ENCODE measurements at places on chromosomes 7 and 10.

DNA sequence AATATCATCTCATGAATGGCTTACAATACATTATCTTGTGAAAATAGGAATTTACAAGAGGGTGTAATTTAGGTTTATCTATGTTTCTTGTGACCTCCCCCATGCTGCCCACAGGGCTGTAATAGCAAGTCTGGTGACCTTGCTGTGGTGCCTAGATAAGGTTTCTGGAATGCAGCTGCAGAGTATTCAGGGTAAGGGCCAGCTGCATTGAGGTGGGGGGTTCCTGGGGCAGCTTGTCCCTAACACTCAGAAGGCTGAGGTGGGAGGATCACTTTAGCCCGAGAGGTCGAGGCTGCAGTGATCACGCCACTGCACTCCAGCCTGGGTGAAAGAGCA, 5.3 kb upstream of the DHTKD1 start:
- DNase-seq: no peak

- no peak for DNase-seq
These were observed 32.9 kb upstream of the ZC3HAV1L start for GRCh38 chr7:139068544-139069399.

GRCh38 chr7:102390697-102391484, 5.3 kb upstream of the PRKRIP1 start:
- DNase-seq: peak; percentile 74

DNA sequence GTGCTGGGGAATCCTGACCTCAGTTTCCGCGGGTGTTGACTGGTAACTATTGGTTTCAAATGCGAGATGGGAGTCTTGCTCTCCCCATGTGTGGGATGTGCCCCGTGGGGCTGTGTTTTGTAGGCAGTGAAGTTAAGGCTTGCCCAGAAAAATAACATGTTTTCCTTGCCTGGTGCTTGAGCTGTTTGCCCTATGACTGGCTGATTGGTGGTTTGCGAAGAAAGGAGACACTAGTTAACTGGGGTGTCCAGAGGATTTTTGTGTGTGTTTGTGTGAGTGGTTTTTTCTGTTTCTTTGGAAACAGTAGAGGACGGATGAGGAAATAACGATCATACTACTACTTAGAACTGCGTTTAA, 61.9 kb downstream of the CREB5 start:
- no peak for DNase-seq

DNA sequence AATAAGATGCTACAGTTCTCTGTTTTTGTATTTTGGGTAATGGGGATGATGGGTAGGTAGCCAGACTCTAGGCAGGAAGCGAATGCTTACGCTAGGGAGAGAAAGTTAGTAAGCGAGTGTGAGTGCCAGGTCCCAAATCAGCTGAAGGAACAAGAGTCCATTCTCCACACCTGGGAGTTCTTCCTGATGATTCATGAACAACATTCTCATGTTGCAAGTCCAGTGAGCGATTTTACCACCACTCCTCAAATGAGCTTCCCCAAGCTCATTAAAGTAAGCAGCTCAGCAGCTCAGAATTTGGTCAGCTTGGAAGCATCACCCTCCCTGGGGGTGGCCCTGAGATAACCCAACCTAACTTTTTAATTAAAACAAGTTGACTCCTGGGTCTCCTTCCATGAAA, 27.3 kb downstream of the SH3PXD2A start:
- no peak for DNase-seq

DNA sequence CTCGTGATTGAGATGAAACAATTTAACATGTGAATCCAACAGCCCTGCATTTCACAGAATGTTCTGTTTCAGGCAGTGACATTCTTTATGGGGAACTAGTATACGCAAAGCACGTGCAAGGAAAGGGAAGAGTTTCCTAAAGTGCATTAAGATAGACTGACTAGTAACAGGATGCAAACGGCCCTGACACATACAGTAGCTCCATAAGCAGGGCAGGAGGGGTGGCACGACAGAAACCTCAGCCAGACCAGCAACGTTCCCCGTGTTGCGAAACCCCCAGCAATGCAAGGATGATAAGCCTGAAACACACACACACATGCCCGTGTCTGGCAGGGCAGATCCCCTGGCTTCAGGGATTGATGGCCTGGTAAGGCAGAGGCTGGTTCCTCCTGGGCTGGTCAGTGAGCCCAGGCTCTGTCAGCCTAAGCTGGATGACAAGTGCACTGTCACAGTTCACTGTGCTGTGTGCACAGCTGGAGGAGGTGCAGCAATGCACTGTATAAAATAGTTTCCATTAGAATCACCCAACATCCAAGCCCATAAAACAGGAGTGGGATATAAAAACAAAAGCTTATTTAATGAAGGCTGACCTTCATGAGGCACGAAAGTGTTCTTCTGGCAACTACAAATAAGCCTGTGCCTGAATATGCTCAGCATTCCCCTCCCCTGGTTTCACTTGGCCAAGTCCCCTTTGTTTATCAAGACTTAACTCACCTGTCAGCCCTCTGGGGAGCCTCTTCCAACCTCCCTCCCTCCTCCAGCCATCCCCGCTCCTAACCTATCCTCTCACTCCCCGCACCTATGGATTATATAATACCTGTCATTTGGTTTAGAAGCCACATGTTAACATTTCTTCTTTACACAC, 88.8 kb downstream of the GSAP start:
- DNase-seq: no peak

DNA sequence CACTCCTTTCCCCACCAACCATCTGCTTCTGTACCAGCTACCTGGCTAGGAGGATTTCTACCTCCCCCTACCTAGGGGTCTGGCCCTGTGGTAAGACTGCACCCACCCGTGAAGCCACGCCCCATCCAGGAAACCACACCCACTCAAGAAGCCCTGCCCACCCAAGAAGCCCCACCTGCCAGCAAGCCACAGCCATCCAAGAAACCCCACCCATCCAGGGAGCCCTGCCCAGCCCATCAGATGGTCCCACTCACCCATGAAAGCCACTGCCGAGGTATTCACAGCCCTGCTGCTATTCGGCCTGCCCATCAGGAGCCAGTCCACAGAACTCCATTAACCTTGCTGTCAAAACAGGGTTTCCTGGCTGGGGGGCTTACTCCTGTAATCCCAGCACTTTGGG, 15.6 kb upstream of the MUC3A start:
- no peak for DNase-seq

GRCh38 chr7:159148430-159149395, 4.0 kb upstream of the VIPR2 start:
- no peak for DNase-seq

DNA sequence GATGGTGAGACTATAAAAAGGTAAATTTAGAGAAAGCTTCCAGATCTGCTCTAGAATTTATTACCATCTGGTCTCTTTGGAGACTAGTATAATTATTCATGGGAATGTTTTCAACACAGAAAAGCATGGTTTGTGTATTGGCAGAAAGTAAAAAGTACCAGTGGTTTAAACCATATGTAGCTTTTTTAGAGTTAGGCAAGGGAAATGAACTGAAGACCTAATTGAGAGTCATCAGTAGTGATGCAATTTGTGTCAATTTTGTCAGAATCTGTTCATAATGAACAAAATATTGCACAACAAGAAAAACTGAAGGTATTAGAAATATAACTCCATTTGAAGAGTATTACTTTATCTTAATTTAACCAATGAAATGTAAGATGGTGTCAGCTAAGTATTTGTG, 181.4 kb downstream of the ADK start:
- DNase-seq: no peak

GRCh38 chr7:55733241-55734140, 129.1 kb downstream of the SEPTIN14 start:
- DNase-seq: no peak

- no peak for DNase-seq
These were observed 305.7 kb downstream of the FZD1 start for GRCh38 chr7:91569728-91570457.

- no peak for DNase-seq
These were observed 136.5 kb downstream of the EPC1 start for GRCh38 chr10:32210306-32211045.

DNA sequence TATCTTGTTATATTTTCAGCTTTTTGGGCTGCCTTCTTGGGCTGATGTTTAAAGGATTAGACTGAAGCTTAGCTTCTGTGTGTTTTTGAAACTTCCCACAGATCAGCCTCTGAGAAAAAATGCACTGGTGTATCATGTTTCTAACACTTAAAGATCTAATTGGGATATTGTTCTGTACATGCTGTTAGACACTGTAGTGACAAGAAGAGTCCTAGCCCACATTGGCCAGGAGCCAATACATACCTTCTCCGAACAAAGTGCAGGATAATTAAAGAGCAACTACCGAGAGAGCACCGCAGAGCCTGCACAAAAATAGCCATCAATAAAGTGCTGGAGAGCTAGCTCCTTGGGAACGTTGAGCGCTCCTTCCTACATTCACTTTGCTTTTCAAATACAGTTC, 289.4 kb upstream of the SP8 start:
- no peak for DNase-seq

GRCh38 chr7:123552641-123553040, 5.0 kb downstream of the NDUFA5 start:
- DNase-seq: no peak

DNA sequence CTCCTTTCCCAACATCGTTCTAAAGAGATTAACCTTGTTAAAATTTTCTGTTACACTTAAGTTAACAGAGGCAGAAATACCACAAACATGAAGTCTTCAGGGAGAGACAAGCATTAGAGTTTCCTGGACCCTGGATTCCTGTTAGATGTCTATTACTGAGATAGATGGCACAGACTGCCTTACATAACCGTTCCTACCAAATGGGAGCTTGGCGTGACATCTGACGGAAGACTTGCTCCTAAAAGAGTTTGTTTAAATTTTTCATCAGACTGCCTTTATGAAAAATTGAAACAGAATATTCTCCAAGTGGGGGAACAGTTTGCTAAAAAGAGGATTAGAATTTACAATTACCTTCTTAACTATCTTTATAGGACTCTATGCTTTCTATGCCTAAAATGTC, 22.7 kb downstream of the ANK3 start:
- DNase-seq: no peak

DNA sequence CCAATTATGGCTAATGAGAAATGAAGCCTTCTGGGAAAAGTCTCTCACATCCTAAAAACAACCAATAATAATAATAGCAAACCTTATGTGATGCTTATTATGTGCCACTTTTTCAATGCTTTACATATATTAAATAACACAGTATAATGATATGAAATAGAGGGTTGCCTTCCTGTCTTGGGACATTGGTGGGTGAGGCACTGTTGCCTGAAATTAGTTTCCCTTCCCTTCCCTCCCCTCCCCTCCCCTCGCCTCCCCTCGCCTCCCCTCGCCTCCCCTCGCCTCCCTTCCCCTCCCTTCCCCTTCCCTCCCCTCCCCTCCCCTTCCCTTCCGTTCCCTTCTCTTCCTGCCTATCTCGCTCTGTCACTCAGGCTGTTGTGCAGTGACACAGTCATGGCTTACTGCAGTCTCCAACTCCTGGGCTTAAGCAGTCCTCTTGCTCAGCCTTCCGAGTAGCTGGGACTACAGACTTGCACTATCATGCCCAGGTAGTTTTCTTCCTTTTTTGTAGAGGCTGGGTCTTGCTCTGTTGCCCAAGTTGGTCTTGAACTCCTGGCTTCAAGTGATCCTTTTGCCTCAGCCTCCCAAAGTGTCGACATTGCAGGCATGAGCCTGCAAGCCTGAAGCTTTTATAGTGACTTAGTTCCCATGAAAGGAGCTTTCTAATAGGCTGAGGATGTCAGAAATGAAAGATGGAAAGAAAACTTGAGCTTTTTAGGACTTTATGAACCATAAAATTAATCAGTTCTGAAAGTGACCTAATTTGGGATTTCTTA, 47.9 kb downstream of the PHTF2 start:
- DNase-seq: no peak

DNA sequence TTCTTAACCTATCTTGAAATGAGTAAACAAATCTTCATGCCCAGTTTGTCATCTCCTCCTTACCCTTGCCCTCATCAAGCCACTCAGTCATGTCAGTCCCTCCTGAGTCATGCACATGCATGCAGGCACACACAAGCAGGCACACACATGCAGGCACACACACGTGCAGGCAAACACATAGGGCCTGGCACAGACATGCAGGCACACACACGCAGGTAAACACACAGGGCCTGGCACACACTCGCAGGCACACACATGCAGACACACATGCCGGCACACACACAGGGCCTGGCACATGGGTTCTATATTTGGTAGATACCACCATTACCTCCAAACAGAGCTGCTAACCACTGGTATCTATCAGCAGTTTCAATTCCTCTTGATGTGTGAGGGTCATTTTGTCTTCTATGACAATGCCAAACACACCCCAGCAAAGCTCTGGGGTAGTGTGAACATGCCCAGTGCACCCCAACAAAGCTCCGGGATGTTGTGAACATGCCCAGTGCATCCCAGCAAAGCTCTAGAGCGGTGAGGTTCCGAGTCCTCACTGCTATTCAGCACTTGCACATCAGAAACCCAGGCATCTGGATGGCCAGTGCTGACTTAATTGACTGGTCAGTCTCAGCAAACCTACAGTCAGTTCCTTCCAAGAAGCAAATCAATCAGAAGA, 563.8 kb downstream of the PTPRN2 start:
- no peak for DNase-seq

GRCh38 chr7:93203496-93203895, 22.8 kb downstream of the HEPACAM2 start:
- DNase-seq: no peak

DNA sequence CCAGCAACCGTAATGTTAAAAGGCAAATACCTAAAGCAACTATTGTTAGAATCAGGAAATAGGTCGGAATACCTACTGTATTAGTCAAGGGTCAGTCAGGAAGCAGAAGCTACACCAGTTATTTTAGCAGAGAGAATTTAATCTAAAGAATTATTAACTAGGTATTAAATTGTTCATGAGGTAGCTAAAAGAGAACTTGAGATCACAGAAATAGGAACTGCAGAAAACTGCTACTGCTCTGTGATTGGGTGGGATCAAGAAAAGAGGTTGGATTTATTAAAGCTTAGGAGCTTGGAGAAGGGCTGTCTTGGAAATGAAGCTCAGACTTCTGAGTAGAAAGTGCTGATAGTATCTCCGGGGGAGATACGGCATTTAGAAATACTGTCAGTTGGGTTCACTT, 20.0 kb upstream of the ZNF438 start:
- no peak for DNase-seq

GRCh38 chr10:18010050-18010449, 58.3 kb downstream of the SLC39A12 start:
- DNase-seq: no peak

- DNase-seq: no peak
These were observed 31.7 kb downstream of the GPR22 start for GRCh38 chr7:107501593-107501992.

GRCh38 chr7:141946796-141947195, at the start of gene CLEC5A:
TSS of gene CLEC5A (minus strand) at chr7:141946974. CDS start at chr7:141946292, 682 bp downstream.
- DNase-seq: no peak

DNA sequence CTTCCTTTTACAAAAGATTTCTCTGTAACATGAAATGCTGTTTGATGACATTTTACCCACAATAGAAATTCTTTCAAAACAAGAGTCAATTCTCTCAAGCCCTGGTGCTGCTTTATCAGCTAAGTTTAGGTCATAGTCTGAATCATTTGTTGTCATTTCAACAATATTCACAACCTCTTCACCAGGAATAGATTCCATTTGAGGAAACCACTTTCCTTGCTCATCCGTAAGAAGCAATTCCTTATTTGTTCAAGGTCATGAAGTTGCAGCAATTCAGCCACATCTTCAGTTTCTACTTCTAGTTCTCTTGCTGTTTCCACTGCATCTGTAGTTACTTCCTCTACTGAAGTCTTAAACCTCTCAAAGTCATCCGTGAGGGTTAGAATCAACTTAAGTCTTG, 315.3 kb downstream of the TYW1 start:
- DNase-seq: no peak

- DNase-seq: no peak
These were observed 41.1 kb upstream of the PPP1R3A start for GRCh38 chr7:113959910-113960309.
